ENCODE measurements at places on chromosomes 6 and 20. TPM values are rescaled to one million over a fixed set of nuclear protein-coding genes. Genes with fewer than 3 reads are reported as not detected.

DNA sequence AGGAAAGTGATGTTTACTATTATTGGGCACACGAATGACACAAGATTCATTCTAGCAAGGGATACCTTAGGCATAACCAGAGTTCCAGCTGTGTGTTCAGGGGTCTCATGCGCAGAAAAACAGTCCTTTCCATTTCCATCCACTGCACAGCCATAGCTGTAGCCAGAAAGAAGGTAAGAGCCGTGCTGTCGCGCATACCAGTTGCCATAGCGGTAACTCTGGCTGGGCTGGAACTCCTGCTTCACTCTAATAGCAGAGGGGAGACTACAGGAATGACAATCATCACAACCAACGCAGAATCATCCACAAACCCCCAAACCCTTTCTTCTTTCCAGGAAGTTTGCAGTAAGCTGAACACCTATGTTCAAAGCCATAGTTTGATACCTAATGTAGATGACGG, 7.5 kb downstream of the C6orf52 start:
- no peak for DNase-seq

- DNase-seq = no peak
Observed at GRCh38 chr6:161162722-161163121, 111.1 kb downstream of the AGPAT4 start.

- no peak for DNase-seq
Observed at GRCh38 chr6:159761129-159761872, 544 bp upstream of the ACAT2 start.

DNA sequence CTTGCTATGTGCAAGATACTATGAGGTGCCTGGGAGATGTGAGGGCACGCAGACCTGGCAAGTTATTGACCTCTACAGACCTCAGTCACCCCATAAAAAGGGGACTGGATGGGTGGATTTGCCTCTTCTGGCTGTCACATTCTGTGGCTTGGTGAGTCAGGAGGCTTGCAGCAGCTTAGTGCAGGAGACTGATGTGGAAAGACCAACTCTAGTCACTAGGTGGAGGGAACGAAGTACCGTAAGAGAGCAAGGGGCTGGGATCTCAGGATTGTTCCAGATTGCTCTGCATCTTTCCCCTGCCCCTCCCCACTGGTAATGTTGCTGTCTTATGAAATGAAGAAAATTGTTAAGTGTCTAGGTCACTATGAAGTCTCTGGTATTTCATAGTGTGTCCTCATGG, 3.3 kb downstream of the MAPRE1 start:
- DNase-seq = no peak

DNA sequence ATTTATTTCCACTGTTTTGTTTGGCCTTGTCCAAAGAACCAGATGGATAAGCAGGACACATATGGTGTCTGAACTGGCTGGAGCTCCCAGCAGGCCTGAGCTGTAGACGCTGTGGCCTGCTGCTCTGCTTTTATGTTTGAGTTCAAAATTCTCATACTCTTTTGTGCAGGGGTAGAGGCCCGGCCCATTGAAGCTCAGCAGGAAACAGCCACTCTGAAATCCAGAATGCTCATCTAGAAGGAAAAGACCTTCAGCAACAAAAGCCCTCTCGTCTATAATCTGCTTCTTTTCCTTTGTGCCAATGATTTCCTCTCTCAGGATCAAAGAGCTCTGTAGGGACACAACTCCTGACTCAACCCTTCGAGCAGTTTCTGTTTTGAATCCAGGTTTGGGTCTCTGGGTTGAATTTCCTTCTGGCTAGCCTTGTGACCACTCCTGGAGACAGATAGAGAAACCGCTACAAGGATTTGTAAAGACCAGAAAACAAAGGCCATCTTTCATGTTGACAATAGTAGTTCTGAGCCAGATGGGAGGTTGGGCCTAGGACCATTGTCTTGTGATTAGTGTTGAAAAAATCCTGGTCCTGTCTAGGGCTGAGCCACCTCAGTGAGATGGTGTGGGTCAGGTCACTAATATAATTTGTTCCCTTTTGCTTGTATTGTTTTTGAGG, 446.7 kb downstream of the BCKDHB start:
- DNase-seq = no peak

SLC35D3 gene
- not detected for total RNA-seq

- DNase-seq = no peak
Observed at GRCh38 chr6:337805-338368, 45.6 kb downstream of the DUSP22 start.

SAMHD1 gene
- total RNA-seq = 26.7 TPM

GRCh38 chr6:45686841-45687569, 309.3 kb upstream of the SUPT3H start:
- no peak for DNase-seq

- DNase-seq = peak; percentile 33
Observed at GRCh38 chr6:7505189-7505699, 36.2 kb upstream of the DSP start.

TREM2 gene
- 10.5 TPM for total RNA-seq

- no peak for DNase-seq
Observed at GRCh38 chr20:10225439-10226060, 6.9 kb downstream of the SNAP25 start.

- no peak for DNase-seq
Observed at GRCh38 chr6:168785720-168786511, 344.9 kb downstream of the SMOC2 start.

DNA sequence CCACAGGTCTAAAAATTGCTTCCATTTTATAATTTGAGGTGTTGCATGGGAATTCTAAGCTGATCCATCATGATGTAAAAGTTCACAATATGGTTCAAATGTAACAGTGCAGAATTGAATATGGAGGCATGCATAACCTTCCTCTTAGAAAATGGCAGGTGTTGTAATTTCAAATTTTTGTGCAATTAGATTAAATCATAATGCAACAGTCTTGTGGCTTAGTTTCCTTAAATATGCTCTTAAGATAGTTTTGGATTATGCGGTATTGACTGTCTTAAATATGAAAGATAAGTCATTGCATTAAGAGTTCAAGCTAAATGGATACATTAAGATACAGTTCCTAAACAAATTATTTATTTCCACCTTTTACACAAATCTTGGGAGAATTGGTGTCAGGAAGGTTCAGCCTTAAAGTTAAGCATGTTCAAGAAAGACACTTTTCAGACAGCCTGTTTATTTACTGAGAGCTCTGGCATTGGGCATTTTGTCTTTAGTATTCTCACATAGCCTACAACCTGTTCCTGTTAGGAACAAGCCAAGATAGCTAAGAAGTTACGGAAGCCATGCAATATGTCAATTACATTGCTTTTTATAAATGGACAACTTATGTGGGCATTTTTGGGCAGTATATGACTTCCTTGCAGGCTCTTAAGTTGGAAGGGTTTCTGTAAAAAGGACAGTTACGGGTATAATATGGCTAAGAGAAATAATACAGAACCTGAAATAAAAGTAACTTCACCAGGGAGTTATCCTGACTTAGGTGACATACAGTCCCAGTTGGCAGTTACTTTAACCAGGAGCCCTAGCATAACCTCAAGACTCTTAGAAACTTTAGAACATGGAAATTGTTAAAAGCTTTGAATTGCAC, 9.3 kb downstream of the SRSF3 start:
- DNase-seq = no peak

TMEM200A gene
- 34.0 TPM for total RNA-seq

CYP24A1 gene
- total RNA-seq = not detected

GRCh38 chr6:113556775-113557174, 300.4 kb upstream of the MARCKS start:
- DNase-seq = no peak

VGLL2 gene
- total RNA-seq = not detected

DNA sequence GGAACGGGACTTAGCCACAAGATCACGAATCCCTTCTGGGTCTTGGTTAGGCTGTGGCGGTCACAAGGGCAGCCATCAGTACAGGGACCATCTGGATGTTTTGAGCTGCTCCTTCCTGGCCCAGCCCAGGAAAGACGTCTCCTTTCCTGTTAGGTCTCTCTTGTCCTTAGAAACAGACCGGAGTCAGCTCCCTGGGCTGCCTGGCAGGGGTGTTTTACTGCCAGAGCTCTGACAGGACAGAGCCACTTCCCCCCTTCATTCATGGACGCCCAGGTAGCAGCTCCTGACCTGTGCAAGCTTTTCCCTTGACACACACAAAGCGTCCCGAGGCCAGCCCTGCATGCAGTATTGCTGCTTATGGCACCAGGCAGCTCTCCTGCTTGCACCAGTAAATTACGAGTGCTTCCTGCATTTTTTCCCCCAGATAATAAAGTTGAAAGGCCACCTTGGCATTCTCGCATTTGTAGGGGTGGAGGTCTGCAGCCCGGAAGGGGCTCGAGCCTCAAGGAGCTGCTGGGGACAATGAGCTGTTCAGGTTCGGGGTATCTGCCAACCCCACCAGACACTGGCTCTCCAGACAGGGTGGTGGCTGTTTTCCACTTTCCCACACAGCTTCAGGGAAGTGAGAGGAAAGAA, 87.4 kb downstream of the NOL4L start:
- no peak for DNase-seq

DNA sequence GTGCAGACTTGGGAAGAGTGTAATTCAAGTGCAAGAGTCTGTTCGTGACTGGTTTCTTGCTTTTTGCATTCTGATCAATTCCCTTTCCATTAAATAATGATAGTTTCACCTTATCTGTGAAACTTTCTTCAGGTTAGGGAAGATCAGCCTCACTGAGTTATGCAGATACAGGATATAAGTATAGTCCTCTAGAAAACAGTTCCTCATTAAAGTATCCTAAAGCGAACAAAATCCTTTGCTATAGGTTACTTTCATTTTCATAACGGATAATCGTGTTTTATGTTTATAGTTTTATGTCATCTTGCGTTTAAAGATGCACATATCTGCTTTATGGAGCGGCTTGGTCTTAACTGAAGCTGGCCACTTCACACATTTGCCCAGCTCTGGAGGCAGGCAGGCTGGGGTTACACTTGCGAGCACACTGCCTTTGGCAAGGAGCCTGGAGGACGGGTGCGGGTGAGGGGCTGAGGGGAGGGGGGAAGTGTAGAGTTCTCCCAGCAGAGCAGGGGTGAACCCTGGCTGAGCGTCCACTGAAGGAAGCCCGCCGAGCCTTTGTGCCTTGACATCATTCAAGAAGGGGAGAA, 123.5 kb upstream of the IFNGR1 start:
- DNase-seq = no peak

GRCh38 chr20:48012401-48012974, 227.2 kb upstream of the SULF2 start:
- no peak for DNase-seq

GRCh38 chr6:106811088-106811686, 163.3 kb downstream of the CD24 start:
- DNase-seq = no peak

DNA sequence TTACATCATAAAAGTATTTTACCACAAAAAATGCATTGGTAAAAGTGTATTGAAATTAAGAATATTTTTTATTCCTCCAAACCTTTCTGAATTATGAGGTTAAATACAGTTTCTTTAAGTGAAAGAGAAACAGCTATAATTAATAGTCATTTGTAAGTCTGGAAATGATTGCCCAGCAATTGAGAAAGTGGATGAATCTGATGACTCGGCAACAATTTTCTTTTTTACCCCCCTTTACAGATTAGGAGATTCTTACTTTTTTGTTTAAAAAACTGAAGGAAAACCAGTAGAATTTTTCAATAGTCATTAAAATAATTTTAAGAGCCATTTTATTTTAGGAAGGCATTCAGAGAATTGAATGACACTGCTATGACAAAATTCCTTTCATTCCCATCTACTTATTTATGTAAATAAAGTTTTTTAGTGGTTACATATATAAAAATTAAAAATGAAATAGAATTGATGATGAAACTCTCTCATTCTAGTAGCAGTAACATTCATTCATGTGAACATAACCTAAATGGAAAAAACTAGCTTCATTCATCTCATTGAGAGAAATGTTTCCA, 169.6 kb upstream of the PRND start:
- DNase-seq = no peak

- no peak for DNase-seq
Observed at GRCh38 chr6:146814148-146814750, 215.5 kb downstream of the ADGB start.

PDYN gene
- not detected for total RNA-seq

MTFR2 gene
- 0.94 TPM for total RNA-seq

DNA sequence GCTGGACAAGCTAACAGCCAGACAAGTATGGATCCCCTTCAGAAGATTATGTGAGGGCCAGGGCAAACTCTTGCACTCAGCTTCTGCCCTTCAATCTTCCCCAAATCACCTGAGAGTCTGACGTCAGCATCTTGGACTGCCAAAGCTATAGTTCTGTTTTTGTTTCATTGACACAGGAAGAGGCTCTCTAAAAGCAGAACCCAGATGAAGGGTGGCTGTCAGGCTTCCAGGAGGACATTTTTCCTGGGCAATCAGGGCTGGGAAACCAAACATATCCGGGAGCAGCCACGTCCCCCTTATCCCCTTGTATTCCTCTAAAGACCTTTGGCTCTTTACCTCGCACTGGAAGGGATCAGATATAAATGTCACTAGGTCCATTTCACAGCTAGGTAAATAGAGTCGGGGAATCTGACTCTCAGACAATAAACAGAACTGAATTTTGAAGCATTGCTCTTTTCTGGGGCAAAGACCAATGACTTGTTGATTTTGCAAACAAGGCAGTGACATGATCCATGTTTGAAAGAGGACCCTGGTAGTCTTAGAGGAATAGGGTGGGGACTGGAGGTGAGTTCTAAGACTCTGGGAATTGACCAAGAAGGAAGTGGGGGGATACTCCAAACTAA, 13.3 kb downstream of the MAFB start:
- DNase-seq = no peak

GRCh38 chr6:40477246-40478126, 109.7 kb downstream of the LRFN2 start:
- DNase-seq = peak; percentile 28

- no peak for DNase-seq
Observed at GRCh38 chr20:34705397-34706301, 1.5 kb downstream of the TP53INP2 start.

TMEM170B gene
- 59.0 TPM for total RNA-seq

- DNase-seq = peak; percentile 5
Observed at GRCh38 chr20:43408848-43409576, 48.7 kb upstream of the SRSF6 start.

KIAA0408 gene
- 116 TPM for total RNA-seq

DNA sequence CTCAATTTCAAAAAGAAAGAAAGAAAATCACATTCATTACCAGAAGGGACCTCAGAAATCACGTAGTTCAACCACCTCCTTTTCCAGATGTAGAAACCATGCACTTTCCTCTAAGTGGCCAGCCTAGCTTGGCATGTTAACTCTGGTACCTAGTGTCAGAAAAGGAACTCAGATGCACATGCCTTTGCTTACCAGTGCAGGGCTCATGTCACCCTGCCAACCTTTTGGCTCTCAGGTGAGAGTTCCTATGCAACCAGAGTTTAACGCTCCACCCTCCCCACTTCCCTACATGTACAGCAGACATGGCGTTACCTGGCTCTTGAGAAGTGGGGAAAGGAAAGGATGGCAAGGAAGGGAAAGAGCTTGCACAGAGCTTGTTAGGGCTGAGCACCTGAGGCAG, 16.3 kb upstream of the IL17F start:
- no peak for DNase-seq

- DNase-seq = no peak
Observed at GRCh38 chr6:125781314-125781868, 9.4 kb upstream of the NCOA7 start.

- no peak for DNase-seq
Observed at GRCh38 chr6:49540614-49541013, 9.9 kb upstream of the C6orf141 start.

GRCh38 chr20:24663496-24663895, 194.1 kb downstream of the SYNDIG1 start:
- DNase-seq = no peak

GRCh38 chr20:37921341-37921929, 18.5 kb downstream of the VSTM2L start:
- DNase-seq = no peak

MRAP2 gene
- 6.2 TPM for total RNA-seq

- DNase-seq = no peak
Observed at GRCh38 chr20:36541768-36542488, 609 bp downstream of the MYL9 start.
